ENCODE measurements at places on chromosomes 1 and 21. TPM values are rescaled to one million over a fixed set of nuclear protein-coding genes. Genes with fewer than 3 reads are reported as not detected.

Gene NGF
- total RNA-seq, result not detected

Gene FAM72D
- total RNA-seq, result 3.9 TPM

Gene PRAMEF4
- not detected for total RNA-seq

Gene CHIA
- total RNA-seq, result not detected

Gene TSSK3
- total RNA-seq, result 0.27 TPM

Gene LRRC71
- total RNA-seq, result 0.36 TPM

Gene YOD1
- 12.9 TPM for total RNA-seq

Gene KRTAP20-2
- total RNA-seq, result not detected

Gene MAB21L3
- total RNA-seq, result not detected

Gene RCSD1
- 0.07 TPM for total RNA-seq

Gene CCSAP
- total RNA-seq, result 9.2 TPM

Gene RIMKLA
- under 0.01 TPM for total RNA-seq

Gene OVAAL
- total RNA-seq, result not detected

Gene BSND
- not detected for total RNA-seq

Gene MNDA
- not detected for total RNA-seq

Gene LCE2C
- not detected for total RNA-seq

Gene FCRL1
- not detected for total RNA-seq

Gene TMCO4
- 6.0 TPM for total RNA-seq

Gene CFAP298
- total RNA-seq, result 26.9 TPM

Gene NBPF6
- not detected for total RNA-seq

Gene TMEM125
- total RNA-seq, result not detected

Gene GCSAML
- not detected for total RNA-seq

Gene CD164L2
- total RNA-seq, result not detected

Gene ATP1A2
- not detected for total RNA-seq

Gene LRRIQ3
- total RNA-seq, result 0.93 TPM

Gene CRYAA
- total RNA-seq, result not detected

Gene DISP3
- total RNA-seq, result 0.07 TPM
